RPMI7951 (cell line): ENCODE measurements at places on chromosomes 3 and 15. TPM values are rescaled to one million over a fixed set of nuclear protein-coding genes. Genes with fewer than 3 reads are reported as not detected.

MUC4 gene
- total RNA-seq: not detected in 2 replicates

GCNT3 gene
- total RNA-seq: not detected in 2 replicates

RASA2 gene
- 14.5 and 16.1 TPM in 2 replicates for total RNA-seq

DNA sequence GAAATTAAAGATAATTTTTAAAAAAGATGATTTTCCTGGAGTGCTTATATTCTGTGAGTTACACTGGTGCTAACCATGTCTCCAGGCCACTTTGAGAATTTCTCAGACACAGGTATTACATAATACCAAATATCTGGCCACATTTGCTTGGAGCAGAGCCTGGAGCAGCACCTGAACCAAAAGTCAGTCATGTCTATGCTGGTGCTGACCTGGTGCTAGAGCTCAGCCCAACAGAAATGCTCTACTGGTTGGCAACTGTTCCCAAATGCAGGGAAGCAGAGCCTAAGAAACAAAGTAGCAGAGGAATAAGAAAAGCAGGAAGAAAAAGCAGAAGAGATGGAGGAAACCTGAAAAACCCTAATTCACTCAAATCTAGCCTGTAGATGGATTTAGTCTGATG is 135.7 kb upstream of the SLC7A14 start:
- DNase-seq: peak; percentile 33

DNA sequence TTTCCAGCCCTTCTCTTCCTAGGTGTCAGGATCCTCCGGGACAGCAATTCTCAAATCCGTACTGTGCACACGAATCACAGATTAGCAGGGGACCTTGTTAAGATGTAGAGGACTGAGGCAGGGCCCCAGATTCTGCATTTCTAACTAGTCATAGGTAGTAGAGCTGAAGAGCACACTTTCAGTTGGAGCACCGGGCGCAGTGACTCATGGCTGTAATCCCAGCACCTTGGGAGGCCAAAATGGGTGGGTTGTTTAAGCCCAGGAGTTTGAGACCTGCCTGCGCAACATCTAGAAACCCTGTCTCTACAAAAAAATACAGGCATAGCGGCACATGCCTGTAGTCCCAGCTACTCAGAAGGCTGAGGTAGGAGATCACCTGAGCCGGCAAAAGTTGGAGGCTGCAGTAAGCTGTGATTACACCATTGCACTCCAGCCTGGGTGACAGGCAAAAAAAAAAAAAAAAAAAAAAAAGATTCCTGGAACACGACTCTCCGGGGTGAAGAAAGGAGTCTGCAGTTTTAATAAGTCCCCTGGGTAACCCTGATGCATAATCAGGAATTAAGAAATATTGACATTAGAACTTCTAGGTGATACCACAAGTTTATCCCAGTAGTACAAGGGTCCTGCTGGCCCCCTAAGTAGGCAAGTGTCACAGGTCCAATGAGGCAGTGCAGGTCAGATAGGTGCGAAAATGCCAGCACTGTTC is 21.4 kb upstream of the IGDCC3 start:
- DNase-seq: no peak

- DNase-seq: no peak
Observed at GRCh38 chr15:27045796-27046195, 74.8 kb downstream of the GABRG3 start.

GRCh38 chr3:113712129-113712528 is 15.7 kb upstream of the USF3 start:
- no peak for DNase-seq
